Bronchial epithelial cell (primary cell): ENCODE measurements at places on chromosomes 1 and 21. TPM values are rescaled to one million over a fixed set of nuclear protein-coding genes. Genes with fewer than 3 reads are reported as not detected.

- no peak for DNase-seq
Measured at GRCh38 chr21:45562402-45562801, 20.2 kb upstream of the SLC19A1 start.

DNA sequence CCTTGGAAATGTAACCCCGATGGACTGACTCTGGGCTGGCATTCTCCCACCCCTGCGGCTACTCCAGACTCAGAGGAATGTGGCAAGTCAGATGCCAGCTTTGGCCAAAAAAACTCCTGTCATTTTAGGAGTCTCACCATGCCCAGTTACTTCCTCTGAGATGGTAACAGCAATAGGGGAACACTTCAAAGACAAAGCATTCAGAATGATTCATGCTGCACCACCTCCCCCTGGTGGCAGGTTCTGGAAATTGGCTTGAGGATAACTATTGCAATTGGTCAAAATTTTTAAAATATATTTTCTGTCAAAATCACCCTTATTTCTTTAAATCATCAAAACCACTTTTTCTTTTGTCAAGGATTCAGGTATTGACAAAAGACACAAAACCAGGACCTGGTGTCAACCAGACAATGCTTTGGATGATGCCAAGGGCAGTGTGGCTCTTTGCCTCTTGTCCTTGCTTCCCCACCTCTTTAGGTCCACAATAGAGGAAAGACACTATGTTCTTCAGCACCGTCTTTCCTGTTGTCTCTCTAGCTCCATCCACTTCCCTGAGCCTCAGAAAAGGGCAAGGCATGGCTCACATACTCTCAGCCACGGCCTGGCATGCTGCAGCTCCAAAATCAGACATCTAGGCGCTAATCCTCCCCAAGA, 9.9 kb upstream of the CDCA8 start:
- peak; percentile 52 for DNase-seq

GRCh38 chr1:181135815-181136737, 47.6 kb downstream of the IER5 start:
- DNase-seq = peak; percentile 90

DNA sequence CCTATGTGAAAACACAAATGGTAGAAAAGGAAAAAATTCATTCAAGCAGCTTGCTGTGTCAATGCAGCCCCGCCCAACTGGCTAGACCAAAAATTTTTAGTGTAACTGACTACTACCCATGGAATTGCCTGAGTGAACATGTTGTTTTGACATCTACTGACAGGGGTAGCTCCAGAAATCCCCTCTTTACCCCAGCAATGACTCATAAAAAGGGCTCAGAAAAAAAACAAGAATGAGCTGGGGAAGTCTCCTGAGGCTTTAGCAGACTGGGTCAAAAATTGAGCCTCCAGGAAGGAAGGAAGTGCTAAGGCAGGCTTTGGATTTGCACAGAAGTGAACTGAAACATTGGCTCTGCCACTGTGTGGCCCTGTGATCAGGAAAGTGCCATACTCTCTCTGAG, 24.4 kb upstream of the FGGY start:
- peak; percentile 74 for DNase-seq

GRCh38 chr1:214506972-214507431, 44.4 kb downstream of the PTPN14 start:
- DNase-seq = peak; percentile 93

GRCh38 chr21:35563885-35564451, 496.4 kb downstream of the SETD4 start:
- DNase-seq = no peak

DNA sequence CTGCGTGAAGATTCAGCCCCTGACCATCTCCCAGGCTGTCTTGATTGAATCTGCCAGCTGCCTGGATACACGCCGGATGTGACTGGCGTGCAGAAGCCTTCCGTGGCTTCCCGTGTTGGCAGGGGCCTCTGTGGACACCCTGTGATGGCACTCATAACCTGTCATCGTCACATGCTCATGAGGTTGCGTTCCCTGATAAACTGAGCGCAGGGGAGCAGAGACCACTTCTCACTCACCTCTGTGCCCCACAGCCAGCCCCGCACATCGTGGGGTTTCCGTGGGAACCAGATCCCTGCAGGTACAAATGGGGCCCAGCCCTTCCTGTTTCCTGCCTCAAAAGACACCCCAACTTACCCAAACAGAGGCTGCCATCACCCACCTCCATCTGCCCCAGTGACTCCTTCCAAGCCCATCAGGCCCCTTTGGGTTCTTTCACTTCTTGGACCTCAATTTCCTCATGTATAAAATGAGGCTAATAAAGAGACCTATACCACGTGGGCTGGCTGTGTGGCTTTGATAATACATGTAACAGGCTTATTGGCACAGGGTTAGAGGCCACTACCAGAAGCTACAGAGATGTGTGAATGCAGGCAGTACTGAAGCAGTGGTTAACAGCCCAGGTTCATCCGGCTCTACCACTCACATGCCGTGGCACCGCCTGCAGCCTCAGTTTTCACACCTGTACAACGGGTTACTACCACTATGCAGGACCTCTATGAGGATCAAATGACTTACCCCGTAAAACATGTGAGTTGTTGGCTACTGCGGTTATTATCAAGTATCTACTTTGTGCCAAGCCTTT, 23.6 kb downstream of the HTR6 start:
- no peak for DNase-seq

DNA sequence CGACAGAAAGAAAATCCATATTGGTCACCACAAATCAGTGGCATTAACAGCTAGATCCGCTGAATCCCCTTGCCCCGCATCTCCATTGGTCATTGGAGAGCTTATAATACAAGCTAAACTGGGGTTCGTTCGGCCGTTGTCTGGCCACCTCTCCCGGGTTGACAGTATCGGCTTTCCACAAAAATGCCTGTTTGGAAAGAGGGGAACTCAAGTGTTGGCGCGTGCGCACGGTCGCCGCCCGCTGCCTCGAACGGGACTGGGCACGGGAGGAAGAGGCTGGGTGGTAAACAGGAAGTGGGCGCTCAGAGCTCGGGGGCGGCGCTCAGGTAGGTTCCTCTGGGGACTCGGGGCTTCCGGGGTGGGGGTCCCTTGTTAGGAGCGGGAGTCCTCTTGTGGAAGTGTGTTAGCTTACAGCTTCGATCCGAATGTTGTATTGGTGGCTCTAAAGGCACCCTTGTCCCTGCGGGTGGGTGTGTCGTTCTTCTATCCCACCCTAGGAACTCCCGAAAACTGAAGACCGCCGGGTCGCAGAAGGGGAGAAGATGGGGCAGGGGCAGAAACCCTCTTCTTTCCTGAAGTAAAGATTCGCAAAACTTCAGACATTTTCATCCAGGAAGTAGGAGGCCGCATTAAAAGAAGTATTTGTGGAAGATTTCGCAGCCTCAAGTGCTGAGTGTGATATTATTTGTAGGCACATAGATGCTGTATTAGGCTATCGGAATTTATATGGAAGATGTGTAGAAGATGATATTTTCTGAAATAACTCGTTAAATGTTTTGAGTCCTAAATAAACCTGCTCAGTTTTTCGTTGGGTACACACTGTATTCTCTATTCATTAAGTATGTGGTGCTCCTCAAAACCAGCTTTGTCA, 962 bp downstream of the BROX start:
- peak; percentile 89 for DNase-seq

- DNase-seq = no peak
Measured at GRCh38 chr1:148309940-148310500, 157.9 kb upstream of the NBPF11 start.

SLAMF6 gene
- total RNA-seq = not detected in 2 replicates

DNA sequence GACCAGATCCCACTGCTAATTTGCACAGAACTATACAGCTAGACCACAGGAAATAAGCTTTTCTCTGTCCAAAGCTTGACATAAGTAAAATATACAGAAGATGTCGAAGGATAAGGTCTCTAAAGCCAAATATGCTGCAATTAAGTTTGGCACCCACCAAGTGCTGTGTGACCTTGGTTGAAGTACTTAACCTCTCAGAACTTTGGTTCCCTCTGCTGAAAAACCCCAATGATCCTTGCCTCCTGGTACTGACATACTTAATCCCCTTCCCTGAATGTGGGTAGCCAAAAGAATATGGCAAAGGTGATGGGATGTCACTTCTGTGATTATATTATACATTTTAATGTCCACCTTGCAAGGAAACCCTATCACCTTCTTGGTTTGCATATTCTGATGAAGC, 290.5 kb downstream of the VAV3 start:
- DNase-seq = no peak

CLEC20A gene
- not detected in 2 replicates for total RNA-seq

ARHGEF16 gene
- total RNA-seq = 14.5 and 21.6 TPM in 2 replicates
